Stimulated activated CD8-positive, alpha-beta memory T cell treated with anti-CD3 and anti-CD28 coated beads, Interleukin-4, amount 100 ng/mL, for 4 hours (primary cell): ENCODE measurements at places on chromosomes 1 and 21.

GRCh38 chr1:201841265-201841912 lies 12.4 kb downstream of the IPO9 start:
- no peak for DNase-seq

DNA sequence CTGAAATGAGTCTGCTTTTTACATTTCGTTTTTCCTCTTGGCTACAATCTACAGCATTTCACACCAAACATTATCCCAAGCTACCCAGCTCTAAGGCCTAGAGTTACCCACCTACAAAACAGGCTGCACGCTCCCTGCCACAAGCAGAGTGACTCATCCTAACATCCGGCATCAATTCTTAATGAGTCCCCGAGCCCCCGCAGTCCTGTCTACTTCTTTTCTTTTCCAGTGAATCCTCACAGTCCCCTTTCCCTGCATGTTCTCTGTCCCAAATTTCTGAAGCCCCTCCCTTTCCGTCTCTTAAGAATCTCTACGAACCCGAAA lies 650 bp downstream of the PCNX2 start:
- no peak for DNase-seq

- DNase-seq = no peak
These were observed 33.4 kb downstream of the SMYD2 start for GRCh38 chr1:214314178-214314843.

GRCh38 chr1:66413136-66413837 lies 120.7 kb upstream of the SGIP1 start:
- DNase-seq = no peak

DNA sequence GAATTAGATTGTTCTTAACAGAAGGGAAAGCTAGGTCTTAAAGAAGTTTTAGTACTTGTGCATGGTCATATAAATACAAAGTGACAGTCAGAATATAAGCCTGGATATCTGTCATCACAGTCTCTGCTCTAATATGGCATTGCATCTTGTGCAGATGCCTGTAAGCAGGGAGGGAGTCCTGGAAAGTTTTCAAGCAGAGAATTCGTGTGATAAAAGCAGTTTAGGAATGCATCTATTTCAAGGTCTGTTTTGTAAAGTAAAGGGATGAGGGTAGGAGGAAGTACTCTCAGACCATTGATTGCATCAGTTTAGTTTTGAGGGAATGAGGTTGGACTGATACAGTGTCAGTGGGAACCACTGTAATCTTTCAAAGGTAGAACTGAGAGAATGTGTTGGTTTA lies 30.6 kb downstream of the IARS2 start:
- DNase-seq = no peak

DNA sequence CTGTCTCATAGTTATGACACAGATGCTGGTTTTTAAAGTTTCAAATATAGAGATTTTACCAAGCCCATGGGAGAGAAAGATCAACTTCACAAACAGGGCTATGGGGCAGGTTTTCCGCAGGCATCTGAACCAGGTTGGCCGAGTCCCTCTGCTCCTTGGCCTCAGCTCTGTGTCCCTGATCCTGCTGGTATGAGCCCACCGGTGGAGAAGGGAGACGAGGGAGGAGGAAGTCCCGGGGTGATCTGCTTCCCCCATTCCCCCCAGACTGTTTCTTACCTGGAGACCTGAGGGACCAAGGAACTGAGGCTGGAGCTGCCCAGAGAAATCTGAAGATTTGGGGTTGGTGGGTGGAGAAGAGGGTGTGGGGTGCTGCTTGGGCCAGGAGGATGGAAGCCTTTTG lies 28.9 kb upstream of the BTG2 start:
- no peak for DNase-seq

GRCh38 chr1:52645261-52645660 lies 12.3 kb downstream of the SHISAL2A start:
- DNase-seq = no peak

GRCh38 chr1:31460027-31460426 lies 47.0 kb downstream of the SERINC2 start:
- no peak for DNase-seq

DNA sequence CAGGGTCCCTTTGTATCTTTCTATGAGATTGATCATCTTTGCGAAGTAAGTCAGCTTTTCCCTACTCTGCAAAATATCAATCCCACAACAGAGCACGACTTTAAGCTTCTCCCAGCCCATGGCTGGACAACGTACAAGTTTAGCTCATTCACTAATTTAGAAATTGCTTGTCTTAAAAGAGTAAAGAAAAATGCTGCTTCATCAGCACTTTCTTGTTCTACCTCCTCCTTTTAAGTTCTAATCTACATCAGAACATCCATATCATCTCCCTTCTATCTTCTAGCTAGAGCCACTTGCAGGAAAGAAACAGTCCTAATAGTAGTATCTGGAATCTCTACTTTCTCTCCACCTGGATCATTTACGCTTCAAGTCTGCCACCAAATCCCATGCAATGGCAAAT lies 441.2 kb upstream of the ESRRG start:
- no peak for DNase-seq

GRCh38 chr1:20574686-20575540 lies 14.0 kb upstream of the CDA start:
- peak; percentile 31 for DNase-seq

DNA sequence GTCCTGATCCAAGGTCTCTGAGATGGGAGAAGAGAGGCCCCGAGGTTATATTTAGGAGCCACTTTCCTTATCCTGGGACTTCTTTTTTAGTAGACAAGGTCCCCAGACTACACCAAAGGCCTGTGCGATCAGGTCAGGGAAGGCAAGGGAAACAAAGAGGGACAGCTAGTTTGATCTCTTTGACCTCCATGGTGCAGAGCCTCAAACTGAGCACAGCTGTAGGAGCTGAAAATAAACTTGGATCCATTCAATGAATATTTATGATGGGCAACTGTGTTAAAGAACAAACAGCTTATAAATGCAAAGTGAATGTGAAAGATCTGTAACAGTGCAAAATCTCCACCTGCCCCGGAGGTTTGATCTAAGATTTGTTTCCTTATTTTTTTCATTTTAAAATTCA lies 256.6 kb downstream of the DYRK1A start:
- no peak for DNase-seq

- DNase-seq = no peak
These were observed 231.3 kb upstream of the VAMP3 start for GRCh38 chr1:7539769-7540175.

- DNase-seq = no peak
These were observed 442.9 kb downstream of the PTPRC start for GRCh38 chr1:199081739-199082138.

DNA sequence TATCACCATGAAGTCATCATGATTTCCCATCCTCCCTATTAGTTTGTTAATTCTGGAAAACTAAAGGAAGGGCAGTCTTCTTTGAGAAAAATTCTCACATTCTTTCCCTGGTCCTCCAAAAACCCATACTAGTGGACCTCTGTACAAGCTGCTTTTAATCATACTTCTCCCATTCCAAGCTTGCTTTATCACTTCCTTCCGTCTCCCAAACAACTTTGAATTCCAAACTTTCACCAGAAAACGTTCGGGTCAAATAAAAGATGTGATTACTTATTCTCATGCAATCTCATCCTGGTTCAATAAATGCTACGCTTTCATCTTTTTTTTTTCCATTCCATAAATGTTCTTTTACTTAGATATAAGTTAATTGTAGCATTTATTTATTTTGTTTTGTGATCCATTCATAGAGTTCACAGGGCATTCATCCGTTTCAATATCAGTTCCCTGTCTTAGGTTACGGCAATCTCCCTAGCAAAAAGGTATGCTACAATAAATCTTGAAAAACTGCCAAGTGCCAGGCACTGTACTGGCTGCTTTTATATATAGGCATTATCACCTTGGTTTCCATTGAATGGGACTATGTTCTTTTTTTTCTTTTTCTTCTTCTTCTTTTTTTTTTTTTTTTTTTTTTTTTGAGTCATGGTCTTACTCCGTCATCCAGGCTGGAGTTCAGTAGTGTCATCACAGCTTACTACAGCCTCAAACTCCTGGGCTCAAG lies 100.2 kb upstream of the GREM2 start:
- DNase-seq = no peak

DNA sequence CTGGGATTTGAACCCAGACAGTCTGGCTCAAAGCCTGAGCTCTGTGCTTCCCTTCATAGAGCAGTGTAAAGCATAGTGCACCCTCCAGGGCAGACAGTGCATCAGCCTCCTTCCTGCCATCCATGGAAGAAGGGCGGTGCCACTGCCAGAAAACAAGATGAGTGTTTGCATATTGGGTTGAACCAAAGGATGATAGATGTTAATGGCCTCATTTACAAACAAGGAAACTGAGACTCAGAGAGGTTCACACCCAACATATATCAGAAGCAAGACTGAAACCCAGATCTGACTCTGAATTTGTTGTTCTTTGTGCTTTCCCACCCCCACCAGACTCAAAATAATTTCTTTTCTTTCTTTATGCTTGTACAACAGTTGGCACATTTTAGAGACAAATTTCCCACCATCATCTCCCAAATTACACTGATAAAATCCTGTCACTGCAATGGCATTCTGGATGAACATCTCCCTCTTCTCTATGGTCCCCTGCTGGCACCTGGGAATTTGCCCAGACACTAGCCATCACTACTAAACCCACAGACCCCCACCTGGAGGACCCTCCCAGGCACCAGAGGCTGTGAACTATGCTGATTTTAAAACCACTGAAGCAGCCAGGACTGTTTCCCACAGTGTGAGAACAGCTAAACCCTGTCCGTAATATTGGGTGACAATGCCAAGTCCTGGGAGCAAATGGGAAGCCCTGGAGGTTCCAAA lies 45.4 kb upstream of the MPZL1 start:
- DNase-seq = no peak

DNA sequence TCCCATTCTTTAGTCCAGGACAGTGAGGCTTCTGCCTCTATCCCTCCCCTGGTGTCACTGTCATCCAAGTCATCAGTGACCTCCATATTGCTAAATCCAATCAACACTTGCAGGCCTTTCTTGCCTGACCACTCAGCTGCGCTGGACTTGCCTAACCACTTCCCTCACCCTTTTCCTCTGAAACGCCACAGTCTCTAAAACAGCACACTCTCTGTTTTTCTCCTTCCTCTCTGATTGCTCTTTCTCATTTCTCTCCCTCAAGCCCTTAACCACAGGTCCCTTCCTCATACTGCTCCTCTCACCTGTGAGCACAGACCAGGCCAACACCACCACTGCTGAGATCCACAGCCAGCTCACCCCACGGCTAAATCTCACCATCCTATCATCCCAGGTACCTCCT lies 17.5 kb downstream of the TAL1 start:
- DNase-seq = no peak

DNA sequence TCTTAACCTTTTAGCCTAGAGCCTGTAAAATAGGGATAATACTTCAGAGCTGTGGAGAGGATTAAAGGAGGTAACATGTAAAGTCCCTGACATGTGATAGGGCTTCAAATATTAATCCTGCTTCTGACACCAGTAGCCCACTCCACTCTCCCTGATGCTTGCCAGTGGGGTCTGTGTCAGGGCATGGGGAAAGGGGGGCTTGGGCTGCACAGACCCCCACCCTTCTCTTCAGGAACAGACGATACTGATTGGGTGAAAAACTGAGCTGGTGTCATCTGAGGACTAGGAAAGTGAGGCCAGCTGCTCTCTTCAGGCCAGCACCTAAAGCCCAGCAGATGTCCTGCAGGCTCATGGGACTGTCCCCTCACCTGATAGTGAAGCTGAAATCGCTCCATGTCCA lies 27.0 kb upstream of the MEF2D start:
- no peak for DNase-seq

DNA sequence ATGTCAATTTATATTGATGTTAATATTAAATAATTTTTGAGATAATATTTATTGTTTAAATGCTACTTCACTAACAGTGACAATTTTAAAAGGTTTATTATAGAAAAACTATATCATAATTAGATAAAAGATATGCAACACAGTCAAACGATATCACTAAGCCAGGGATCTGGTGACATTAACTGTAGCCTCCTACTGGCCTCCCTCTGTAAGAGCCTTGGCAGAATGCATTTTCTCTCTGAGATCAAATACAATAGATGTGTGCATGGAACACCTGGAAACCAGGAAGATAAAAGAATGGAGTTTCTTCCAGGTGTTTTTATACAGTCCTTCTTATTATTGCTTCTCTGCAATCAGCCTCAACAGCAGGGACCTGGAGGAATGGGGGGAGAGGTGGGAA lies 1762.1 kb downstream of the BRINP3 start:
- DNase-seq = no peak

- DNase-seq = no peak
These were observed 6.5 kb downstream of the PADI4 start for GRCh38 chr1:17314491-17314971.

DNA sequence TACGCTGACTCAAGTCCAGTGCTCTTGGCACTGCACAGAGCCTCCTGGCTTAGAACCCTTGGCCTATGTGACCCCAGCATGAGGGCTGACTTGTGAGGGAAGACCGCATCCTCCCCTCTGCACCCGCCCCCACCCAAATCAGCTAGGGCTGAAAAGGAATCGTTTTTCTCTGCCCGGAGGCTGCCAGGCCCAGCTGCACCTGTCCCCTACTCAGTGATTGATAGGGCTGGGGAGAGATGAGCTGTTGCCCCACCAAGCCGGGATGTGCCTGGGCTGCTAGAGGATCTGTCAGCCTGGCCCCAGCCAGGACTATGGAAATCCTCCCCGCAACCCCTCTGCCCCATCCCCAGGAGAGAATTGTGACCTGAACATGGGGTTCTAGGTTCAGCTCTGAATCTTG lies 20.6 kb downstream of the MYOG start:
- DNase-seq = no peak

DNA sequence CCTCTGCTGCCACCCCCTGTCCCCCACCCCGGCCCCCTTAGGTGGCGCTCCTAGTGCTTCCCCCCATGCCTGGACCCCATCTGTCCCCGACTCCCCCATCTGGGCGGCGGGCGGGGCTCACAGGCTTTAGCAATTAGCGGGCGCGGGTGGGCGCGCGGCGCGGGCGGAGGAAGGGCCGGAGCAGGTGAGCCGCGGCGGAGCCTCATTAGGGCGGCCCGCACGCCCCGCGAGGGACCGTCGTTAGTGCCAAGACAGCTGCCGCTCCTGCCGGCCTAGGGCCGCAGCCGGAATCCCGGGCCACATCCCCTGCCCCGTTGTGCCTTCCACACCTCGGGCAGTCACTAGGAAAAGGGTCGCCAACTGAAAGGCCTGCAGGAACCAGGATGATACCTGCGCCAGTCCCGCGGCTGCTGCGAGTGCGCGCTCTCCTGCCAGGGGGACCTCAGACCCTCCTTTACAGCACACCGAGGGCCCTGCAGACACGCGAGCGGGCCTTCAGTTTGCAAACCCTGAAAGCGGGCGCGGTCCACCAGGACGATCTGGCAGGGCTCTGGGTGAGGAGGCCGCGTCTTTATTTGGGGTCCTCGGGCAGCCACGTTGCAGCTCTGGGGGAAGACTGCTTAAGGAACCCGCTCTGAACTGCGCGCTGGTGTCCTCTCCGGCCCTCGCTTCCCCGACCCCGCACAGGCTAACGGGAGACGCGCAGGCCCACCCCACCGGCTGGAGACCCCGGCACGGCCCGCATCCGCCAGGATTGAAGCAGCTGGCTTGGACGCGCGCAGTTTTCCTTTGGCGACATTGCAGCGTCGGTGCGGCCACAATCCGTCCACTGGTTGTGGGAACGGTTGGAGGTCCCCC lies 7.6 kb downstream of the OLIG2 start:
- no peak for DNase-seq

DNA sequence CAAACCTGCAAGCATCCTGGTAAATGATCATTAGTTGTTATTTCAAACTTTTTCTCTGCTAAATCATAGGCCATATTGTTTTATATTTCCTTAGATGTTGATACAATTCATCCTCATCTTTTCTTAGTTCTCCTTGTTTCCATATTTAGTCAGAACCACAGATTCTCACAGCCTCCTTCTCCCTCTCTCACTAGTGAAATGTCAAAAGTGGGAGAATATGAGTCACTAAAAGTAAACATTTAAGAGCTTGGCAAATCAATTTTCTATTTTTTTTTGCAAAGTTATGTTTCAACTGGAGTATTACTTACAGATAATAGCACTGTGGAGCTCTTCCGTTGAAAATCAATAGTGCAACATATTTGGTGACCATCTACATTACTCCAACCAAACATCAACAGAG lies 308.8 kb downstream of the COL11A1 start:
- DNase-seq = no peak
